Activated naive CD4-positive, alpha-beta T cell treated with anti-CD3 and anti-CD28 coated beads, Interleukin-2, amount 50 U/mL, for 72 hours (primary cell): ENCODE measurements at places on chromosomes 2 and 18. TPM values are rescaled to one million over a fixed set of nuclear protein-coding genes. Genes with fewer than 3 reads are reported as not detected.

GRCh38 chr2:189147361-189147760 is 32.2 kb downstream of the COL5A2 start:
- DNase-seq = no peak

- no peak for DNase-seq
Measured at GRCh38 chr18:8496186-8496585, 113.1 kb upstream of the RAB12 start.

GRCh38 chr2:171160119-171160955 is at the start of gene TLK1:
TLK1 (minus strand) TSS chr2:171160893; CDS start chr2:171160428, 465 bp downstream.
- peak; percentile 74 for DNase-seq

- DNase-seq = no peak
Measured at GRCh38 chr2:9663008-9663879, 32.4 kb upstream of the YWHAQ start.

DNA sequence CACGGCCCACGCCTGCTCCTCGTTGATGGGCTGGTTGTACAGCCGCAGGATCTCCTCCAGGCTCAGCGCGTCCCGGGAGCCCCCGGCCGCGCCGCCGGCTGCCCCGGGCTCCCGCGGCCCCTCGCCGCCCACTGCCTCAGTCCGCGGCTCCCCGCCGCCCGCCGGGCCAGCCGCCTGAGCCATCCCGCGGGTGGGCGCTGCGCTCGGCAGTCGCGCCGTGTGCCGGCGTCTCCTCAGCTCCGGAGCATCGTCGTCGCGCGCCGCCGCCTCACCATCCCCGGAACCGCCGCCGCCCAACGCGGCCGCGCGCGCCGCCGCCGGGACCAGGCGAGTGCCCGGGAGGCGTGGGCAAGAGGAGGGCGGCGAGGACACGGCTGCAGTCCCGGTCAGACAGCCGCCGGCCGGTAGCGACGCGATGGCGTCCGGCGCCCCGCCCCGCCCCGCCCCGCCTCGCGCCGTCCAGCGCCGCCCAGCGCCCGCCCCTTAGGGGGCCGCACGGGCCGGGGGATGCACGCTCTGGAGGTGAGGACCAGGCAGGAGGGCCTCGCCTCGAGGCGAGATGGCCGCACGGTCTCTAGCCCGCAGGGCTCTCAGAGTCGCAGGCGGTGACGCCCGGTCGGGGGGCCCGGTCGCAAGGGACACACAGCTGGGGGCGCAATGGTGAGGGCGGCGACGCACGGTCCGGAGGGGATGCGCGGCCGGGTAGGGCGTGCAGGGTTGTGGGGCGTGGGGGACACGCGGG is at the start of gene SPIRE1:
SPIRE1 (minus strand) TSS at position 424 of the 742 bp plus-strand sequence; CDS start at position 183, 241 bp downstream.
- DNase-seq = peak; percentile 30

Gene ANKRD62
- not detected for total RNA-seq

Gene CHRNG
- not detected for total RNA-seq

Gene ABCA12
- not detected for total RNA-seq
